ENCODE measurements at places on chromosomes 7 and 10. TPM values are rescaled to one million over a fixed set of nuclear protein-coding genes. Genes with fewer than 3 reads are reported as not detected.
A peak's percentile ranks its signal among the peaks of the same experiment; 100 is the strongest.

- no peak for DNase-seq
These were observed 138.1 kb downstream of the ADAM22 start for GRCh38 chr7:88071994-88072714.

- DNase-seq: no peak
These were observed 944.7 kb downstream of the SORCS3 start for GRCh38 chr10:105585753-105586152.

DNA sequence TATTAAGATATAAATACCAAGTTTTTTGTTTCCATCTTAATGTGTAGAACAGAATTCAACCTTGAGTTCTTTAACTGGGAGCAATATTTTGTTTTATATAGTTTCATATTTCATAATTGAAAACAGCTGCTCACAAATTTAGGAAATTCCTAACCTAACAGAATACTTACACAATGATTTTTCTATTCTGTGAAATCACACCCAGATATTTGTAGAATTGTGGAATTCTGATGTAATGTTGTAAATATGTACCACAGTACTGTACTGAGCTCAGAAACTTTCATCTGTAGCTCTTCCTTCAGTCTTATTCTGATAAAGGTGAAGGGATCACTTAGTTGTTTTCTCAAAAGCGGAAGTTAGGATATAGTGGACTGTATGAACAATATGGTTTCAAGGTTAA, 143.4 kb upstream of the GLI3 start:
- no peak for DNase-seq

- peak; percentile 17 for DNase-seq
These were observed 178.6 kb upstream of the INHBA start for GRCh38 chr7:41881331-41882130.

- no peak for DNase-seq
These were observed 869.4 kb upstream of the PHF14 start for GRCh38 chr7:10104292-10104691.

Gene SLC18A2
- 0.72 TPM for polyA plus RNA-seq

Gene LRRC61
- polyA plus RNA-seq: 22.8 TPM

Gene ABLIM1
- polyA plus RNA-seq: 54.9 TPM

- DNase-seq: no peak
These were observed 68.0 kb upstream of the MTPN start for GRCh38 chr7:136045181-136045580.

Gene RARRES2
- 58.2 TPM for polyA plus RNA-seq

DNA sequence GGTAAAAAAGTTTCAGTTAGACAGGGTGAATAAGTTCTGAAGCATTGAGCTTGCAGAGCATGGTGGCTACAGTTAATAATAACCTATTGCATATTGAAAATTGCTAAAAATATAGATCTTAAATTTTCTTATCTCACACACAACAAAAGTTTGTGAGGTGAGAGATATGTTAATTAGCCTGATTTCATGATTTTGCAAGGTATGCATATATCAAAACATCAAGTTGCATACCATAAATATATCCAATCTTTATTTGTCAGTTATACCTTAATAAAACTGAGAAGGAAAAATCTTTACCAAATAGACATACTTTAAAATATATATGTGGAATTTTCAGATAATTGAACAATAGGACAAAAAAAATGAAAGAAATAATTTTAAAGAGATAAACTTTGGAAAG, 16.6 kb downstream of the TAC1 start:
- no peak for DNase-seq

All from large intestine (tissue), 12 donors.